ENCODE measurements at places on chromosomes 13 and 19. TPM values are rescaled to one million over a fixed set of nuclear protein-coding genes. Genes with fewer than 3 reads are reported as not detected.

Gene SYNGR4
- not detected for total RNA-seq

Gene ADPRHL1
- total RNA-seq = 1.9 TPM

DNA sequence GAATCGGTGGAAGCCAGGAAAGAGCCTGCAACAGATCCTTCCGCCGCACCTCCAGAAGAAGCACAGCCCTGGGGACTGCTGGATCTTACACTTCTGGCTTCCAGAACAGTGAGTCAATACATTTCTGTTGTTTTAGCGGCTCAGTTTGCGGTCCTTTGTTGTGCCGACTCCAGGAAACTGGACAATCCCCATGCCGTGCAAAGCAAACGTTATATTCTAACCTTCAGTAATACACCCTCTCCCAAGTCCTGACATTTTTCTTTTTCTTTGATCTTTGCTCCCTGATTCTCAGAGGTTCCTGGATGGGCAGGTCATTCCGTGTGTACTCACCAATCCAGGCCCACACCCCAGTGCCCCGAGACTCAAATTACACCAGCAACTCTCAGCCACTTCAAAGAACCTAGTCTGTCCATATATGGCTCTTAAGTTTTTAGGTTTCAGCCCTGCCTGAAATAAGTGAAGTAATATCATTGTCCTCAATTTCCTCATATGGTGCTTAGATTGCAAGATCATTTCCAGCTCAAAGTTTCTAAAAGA is 387.1 kb upstream of the SGCG start:
- H3K36me3 ChIP-seq = no peaks in the 10 kb centered on the region
- H3K27me3 ChIP-seq = no peaks in the 10 kb centered on the region
- no peaks in the 10 kb centered on the region for H3K4me1 ChIP-seq
- no peak for DNase-seq

DNA sequence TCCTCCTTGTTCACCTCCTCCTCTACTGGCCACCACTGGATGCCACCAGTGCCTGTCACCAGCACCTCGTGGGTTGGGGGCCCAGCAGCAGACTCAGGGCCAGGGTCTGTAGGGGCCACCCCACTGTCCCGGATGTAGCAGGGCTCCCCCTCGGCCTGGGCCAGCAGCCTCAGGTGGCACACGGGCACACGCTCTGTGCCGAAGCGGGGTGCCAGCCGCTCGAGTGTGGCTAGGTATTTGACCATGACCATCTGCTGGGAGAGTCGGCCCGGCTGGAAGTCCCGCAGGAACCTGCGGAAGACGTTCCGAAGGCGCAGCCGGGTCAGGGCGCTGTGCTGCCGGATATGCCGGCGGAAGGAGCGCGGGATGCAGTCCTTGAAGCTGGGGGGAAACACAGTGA is 14.9 kb downstream of the TYK2 start:
- H3K4me1 ChIP-seq = no peaks in the 10 kb centered on the region
- H3K27ac ChIP-seq = no peak overlapping the region
- no peak for DNase-seq
- H3K36me3 ChIP-seq = peaks cover 84% of the 10 kb centered on the region
- H3K27me3 ChIP-seq = no peaks in the 10 kb centered on the region
- no peak overlapping the region for H3K4me3 ChIP-seq

Measured in upper lobe of right lung (tissue), 1 donor.